ENCODE measurements at places on chromosomes 5 and 9.

GRCh38 chr9:95874303-95874988 is 1.0 kb upstream of the ERCC6L2 start:
- no peak for DNase-seq

DNA sequence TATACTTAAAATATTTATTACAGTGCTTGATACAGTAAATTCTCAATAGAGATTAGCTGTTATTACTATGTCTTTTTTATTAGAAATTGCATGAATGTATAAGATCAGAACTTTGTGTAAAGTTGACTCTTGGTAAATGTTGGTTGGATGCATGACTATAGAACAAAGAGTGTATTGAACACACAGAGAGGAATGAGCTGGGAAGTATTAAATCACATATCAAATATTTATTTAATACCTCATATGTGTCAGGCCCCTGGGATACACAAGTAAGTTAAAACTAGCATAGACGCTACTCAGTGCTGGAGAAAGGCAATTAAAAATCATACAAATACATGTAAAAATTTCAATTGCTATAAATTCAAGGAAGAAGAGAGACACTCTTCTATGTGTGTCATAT is 550.7 kb upstream of the TLE4 start:
- DNase-seq, result no peak

DNA sequence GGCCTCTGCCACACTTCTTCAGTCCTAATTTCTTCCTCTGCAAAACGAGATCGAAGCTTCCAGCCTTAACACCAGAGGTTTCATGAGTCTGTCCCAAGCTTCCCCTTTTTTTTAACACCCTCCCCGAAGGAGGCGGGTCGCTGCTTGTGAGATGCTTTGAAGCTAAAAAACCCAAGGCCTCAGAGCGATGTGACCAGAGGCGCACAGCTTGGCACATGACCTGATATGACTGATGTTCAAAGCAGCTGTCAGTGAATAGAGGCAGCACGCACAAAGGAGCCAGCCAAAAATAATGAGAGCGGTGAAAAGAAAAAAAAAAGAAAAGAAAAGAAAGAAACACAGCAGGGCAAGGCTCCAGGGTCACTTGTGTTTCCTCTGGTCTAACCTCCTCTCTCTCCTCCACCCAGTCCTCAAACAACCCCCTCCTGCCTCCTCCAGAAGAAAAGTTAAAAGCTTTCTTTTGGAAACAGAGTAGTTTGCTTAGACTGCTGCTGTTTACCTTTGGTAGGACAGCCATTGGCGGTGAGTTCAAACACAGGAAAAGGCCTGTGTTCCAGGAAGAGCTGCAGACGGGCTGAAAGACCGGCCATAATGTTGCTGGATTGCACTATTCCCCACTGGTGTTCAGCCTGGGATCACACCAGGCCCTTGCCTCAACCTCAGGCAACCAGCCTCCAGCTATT is 10.9 kb upstream of the ZNF366 start:
- DNase-seq, result peak; percentile 5

- peak; percentile 17 for DNase-seq
These were observed 103.2 kb downstream of the PDE4D start for GRCh38 chr5:59790376-59790775.

DNA sequence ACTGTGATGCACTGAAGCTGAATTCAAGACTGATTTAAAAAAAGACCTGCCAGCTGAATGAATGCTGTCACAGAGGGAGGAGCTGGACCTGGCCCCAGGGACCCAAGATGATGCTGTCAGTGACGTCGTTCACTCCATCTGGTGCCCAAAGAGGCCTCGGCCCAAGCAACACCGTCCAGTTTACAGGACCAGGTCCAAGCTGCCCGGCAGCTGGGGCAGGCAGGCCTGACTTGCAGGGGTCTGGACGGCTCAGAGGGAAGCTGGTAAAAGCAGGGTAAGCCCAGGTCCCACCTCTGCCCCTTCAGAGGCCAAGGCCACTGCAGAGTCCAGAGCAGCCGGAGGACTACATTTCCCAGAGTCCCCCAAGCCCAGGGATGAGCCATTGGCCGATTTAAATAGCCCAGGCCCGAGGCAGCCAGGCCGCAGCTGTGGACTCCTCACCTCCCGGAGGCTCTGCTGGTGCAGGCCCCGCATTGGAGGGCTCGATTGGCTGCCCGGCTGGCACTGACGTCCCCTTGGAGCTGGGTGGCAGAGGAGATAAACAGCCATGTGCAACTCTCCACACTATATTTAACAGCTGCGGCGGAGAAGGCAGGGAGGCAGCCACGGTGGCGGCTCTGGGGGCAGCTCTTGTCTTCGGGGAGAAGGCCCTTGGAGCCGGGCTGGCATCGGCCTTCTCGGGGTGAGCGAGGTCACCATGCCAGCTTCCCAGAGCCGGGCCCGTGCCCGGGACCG is at the start of gene PLPP7:
TSS of gene PLPP7 (plus strand) at position 423 of the 735 bp plus-strand sequence. CDS start at position 698, 275 bp downstream.
- DNase-seq, result no peak

DNA sequence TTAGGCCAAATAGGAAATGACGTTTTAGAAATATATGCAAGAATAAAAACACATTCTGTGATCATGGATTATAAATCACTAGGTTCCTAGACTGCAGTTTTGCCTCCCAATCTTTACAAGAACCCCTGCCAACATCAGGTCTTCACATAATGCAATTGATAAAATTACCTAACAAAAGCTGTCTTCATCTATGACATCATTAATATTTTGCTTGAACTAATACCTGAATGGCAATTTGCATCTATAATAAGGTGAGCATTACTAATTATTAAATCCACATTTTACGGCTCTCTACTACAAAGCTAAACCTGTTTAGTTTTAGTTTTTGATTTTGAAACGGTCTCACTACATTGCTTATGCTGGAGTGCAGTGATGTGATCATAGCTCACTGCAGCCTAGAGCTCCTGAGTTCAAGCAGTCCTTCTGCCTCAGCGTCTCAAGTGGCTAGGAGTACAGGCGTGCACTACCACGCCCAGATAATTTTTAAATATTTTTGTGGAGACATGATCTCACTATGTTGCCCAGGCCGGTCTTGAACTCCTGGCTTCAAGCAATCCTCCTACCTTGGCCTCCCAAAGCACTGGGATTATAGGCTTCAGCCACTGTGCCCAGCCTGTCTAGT is 218.0 kb downstream of the MLLT3 start:
- no peak for DNase-seq

DNA sequence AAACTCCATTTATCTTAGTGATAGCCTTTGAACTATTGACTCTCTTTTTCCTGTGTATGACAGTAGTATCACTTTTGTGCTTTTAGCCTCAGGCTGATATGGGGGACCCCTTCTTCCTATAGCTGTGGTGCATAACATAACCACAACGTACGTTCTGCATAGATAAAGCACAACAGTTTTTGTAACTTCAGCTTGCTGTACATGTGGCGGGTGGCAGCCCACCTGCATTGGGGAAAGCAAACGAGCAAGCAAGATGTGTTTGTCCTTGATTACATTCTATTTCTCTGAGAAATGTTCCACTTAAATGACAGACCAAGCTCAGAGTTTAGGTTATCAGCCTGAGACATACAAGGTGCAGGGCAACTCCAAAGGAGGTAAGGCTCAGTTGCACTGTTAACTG is 309.4 kb downstream of the KDM4C start:
- DNase-seq, result no peak

DNA sequence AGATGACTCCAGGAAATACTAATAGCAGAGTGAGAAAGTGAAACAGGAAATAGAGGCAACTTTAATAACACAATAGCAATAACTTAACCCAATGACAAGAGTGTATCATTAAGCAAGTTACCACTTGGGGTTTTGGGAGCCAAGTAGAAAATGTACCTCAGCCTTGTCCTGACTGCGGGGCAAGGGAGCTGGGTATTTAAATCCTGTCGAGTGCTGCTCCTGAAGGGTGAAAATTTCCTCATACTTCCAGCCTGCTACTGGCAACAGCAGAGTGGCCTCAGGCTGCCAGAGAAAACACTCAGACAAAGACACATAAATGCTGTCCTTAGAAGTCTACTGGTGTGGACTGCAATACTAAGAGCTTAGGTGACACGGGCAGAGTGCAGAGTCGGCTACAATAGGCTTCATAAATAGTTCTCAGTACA is 112.5 kb upstream of the EMB start:
- no peak for DNase-seq

DNA sequence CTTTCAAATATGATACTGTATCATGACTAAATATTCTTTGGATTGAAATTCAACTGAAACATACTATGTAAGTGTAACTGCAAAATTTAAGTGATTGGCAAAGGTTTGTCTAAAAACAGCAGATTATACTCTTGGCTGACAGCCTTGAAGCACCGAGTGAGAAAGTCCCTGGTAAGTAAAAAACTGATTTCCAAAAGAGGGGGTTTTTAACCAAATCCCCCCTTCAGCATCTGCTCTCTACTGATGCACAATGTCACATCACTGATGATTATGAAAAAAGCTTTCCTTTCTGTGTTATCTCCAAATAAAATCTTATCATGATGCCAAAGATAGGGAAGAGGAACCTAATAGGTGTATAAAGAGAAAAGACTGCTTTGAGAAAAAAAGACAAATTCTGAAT is 141.0 kb downstream of the MEF2C start:
- no peak for DNase-seq

GRCh38 chr5:39547553-39548154 is 122.9 kb upstream of the DAB2 start:
- peak; percentile 57 for DNase-seq

- no peak for DNase-seq
These were observed 8.1 kb downstream of the ARL15 start for GRCh38 chr5:54302267-54302687.

GRCh38 chr5:15013654-15014463 is 142.3 kb upstream of the ANKH start:
- peak; percentile 51 for DNase-seq

DNA sequence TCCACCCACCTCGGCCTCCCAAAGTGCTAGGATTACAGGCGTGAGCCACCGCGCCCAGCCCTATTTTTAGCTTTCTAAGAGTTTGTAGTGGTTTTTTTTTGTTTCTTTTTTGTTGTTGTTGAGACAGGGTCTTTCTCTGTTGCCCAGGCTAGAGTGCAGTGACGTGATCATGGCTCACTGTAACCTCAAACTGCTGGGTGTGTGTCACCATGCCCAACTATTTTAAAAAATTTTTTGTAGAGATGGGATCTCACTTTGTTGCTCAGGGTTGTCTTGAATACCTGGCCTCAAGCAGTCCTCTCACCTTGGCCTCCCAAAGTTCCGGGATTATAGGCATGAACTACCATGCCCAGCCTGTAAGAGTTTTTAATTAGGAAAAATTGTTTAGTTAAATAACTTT is 145.3 kb upstream of the SH3GL2 start:
- DNase-seq, result no peak

GRCh38 chr9:121386442-121387175 is 16.6 kb upstream of the STOM start:
- DNase-seq, result no peak

- no peak for DNase-seq
These were observed 301.3 kb downstream of the CWC27 start for GRCh38 chr5:65070026-65070425.

DNA sequence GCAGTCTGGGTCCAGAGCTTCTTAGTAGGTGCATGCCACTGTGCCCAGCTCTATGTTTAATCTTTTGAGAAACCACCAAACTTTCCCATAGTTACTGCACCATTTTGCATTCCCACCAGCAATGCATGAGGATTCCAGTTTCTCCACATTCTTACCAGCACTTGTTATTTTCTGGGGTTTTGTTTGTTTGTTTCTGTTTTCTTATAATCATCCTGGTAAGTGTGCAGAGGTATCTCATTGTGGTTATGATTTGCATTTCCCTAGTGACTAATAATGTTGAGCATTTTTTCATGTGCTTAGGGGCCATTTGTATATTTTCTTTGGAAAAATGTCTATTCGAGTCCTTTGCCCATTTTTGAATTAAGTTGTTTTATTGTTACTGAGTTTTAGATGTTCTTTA is 11.4 kb downstream of the FOXE1 start:
- no peak for DNase-seq

- DNase-seq, result no peak
These were observed 143.1 kb upstream of the NR4A3 start for GRCh38 chr9:99678566-99678965.

GRCh38 chr5:164679461-164679860 is 1174.0 kb downstream of the MAT2B start:
- no peak for DNase-seq

DNA sequence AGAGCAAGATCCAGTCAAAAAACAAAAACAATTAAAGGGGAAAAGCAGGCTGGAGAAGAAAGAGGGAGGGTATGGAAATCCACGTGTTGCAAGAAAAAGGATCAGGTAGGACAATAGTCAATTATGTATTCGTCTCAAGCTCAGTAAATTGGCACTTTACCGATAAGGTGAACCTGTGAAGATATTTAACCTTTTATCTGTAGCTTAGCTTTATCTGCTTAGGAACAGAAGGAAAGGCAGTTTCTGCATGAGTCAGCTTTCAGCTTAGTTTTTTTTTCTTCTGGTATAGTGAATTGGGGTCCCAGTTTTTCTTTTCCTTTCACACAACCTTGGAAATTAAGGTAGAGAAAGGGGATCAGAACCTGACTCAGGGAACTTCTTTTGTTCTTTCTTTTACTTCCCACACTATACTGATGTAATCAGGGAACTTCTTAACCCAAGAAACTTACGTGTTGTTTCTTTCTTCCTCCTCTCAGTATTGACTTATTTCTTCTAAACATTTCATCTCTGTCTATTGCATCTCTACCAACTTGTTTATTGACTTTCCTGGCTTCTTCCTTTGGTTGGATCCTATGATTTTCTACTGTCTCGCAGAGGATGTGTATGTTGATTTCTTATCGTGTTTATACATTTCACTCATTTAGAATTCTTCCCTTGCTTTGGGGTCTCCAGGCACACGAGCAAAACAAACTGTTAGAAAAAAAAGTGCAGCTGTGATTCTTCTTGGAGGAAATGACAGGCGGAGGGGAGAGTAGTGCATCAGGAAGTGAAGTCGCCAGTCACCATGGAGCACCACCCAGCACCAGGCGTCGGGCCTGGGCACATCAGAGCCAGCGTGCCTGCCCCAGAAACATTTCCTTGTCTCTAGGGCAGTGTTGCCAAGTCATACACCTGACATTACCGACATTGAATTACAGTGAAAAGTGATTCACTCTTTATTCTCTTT is 123.0 kb upstream of the LHFPL2 start:
- no peak for DNase-seq

DNA sequence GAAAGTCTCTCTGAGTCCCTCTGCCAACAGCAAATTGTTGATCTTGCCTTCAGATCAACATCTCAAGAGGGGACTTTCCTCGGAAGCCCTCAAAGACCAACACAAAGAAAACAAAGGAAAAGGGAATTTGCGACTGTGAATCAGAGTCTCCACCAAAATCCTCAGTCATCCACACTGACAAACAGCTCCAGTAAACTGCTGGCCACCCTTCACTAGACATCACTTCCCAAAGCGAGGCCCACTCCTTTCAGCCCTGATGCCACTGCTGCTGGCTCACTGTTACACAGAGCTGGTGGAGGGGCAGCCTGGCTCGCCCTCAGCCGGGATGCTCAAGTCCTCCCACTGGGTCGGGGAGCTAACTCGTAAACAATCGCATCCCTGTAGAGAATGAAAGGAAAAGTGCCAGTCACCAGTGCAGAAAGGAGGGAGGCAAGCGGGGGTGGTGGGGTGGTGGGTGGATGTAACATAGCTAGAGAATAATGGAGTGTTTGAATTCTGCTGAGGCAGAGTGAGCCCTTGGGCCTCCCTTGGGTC is 1.3 kb downstream of the FGF1 start:
- DNase-seq, result no peak

Data from CD4-positive, alpha-beta T cell treated with Interleukin-17A for 1 hour (primary cell).